Right lobe of liver (tissue), 6 donors: ENCODE measurements at places on chromosomes 1 and 21. TPM values are rescaled to one million over a fixed set of nuclear protein-coding genes. Genes with fewer than 3 reads are reported as not detected.

GRCh38 chr21:42006765-42007164 is 3.4 kb downstream of the ZBTB21 start:
- H3K27me3 ChIP-seq, result no peaks in the 10 kb centered on the region
- H3K4me1 ChIP-seq, result no peaks in the 10 kb centered on the region
- no peaks in the 10 kb centered on the region for H3K36me3 ChIP-seq
- no peak for DNase-seq
- H3K27ac ChIP-seq, result no peak overlapping the region
- H3K4me3 ChIP-seq, result no peak overlapping the region

DNA sequence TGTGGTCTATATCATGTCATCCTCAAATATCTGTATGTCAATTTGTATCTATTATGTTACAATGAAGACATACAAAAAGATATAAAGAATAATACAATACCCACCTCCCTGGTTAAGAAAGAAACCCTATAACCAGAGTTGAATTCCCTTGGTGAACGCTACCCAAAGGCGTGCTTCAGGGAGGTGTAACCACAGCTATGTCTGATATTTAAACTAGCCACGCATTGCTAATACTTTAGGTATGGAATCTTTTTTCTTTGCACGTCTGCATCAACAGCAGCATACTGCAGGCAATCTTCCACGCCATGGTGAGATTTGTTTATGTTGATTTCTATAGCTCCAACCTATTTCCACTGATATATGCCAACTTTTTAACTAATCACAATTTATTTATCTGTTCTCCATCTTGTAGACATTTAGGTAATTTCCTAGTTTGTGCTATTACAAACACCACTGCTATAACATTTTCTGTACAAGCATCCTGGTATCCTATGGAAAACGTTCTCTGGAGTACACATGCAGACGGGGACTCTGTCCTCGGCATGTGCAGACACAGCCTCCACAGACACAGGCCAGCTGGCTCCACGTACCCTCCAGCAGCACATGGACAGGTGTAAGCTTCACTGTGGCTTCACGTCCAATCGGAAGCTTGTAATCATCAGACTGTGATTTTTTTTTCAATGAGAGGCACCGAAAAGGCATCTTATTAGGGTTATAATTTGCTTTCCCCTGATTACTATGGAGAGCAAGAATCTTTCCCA is 58.5 kb downstream of the HSF2BP start:
- H3K27me3 ChIP-seq, result no peaks in the 10 kb centered on the region
- no peak overlapping the region for H3K27ac ChIP-seq
- no peak for DNase-seq
- no peaks in the 10 kb centered on the region for H3K4me1 ChIP-seq
- H3K4me3 ChIP-seq, result no peak overlapping the region
- no peaks in the 10 kb centered on the region for H3K36me3 ChIP-seq

GRCh38 chr1:82731216-82731615 is 930.5 kb downstream of the ADGRL2 start:
- no peak overlapping the region for H3K27ac ChIP-seq
- no peaks in the 10 kb centered on the region for H3K4me1 ChIP-seq
- no peaks in the 10 kb centered on the region for H3K36me3 ChIP-seq
- DNase-seq, result no peak

DNA sequence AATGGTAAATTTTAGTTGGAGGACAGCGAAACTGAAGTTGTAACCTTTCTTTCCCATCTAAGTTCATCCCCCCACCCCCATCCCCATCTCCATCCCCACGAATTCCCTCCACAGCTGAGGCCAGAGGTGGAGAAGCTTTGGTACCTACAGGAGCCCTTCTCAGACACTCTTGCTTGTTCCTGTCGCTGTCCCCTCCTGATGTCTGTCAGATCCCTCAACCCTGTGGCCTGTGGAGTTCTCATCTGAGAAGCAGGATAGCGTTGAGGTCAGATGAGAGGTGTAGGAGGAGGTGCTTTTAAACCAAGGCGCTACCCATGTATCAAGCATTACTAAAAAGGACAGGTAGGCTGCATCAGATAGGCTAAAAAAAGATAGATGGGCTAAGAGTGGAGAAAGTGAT is 769 bp downstream of the NTPCR start:
- no peaks in the 10 kb centered on the region for H3K4me1 ChIP-seq
- H3K4me3 ChIP-seq, result peak overlapping the region; percentile 82
- peaks cover under 1% of the 10 kb centered on the region for H3K36me3 ChIP-seq

The SSBP3 gene
- total RNA-seq, result 24.4 TPM

GRCh38 chr1:27049607-27050006 is 37.0 kb upstream of the TENT5B start:
- DNase-seq, result no peak
- no peak overlapping the region for H3K27ac ChIP-seq
- H3K4me1 ChIP-seq, result no peaks in the 10 kb centered on the region
- no peaks in the 10 kb centered on the region for H3K27me3 ChIP-seq
- no peak overlapping the region for H3K4me3 ChIP-seq

The SLC16A4 gene
- 0.49 TPM for total RNA-seq

GRCh38 chr1:104466068-104466467 is 716.4 kb downstream of the AMY1C start:
- no peaks in the 10 kb centered on the region for H3K27me3 ChIP-seq
- H3K36me3 ChIP-seq, result no peaks in the 10 kb centered on the region
- no peak for DNase-seq
- H3K4me3 ChIP-seq, result no peak overlapping the region
- H3K4me1 ChIP-seq, result no peaks in the 10 kb centered on the region

The EXTL1 gene
- total RNA-seq, result not detected

GRCh38 chr1:113534875-113535274 is 144.6 kb downstream of the MAGI3 start:
- H3K27me3 ChIP-seq, result no peaks in the 10 kb centered on the region
- H3K4me1 ChIP-seq, result no peaks in the 10 kb centered on the region
- DNase-seq, result no peak
- H3K36me3 ChIP-seq, result no peaks in the 10 kb centered on the region

DNA sequence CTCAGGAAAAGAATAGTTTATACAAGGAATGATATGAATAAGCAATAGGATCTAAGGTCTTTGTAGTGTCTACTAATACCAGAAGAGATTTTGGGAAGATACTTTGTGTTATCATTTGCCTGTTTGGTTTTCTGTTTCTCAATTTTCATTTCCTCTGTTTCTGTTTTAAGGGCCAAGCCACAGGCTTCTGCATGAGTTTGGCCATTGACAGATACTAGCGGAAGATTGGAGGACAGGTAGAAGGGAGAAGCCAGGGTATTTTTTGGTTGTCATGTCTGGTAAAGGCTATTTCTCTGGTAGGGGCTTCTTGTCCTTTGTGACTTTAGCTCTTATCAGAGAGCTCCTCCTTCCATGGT is 51.4 kb downstream of the HS2ST1 start:
- H3K27ac ChIP-seq, result no peak overlapping the region
- no peaks in the 10 kb centered on the region for H3K27me3 ChIP-seq
- no peaks in the 10 kb centered on the region for H3K4me1 ChIP-seq
- DNase-seq, result no peak
- no peak overlapping the region for H3K4me3 ChIP-seq

DNA sequence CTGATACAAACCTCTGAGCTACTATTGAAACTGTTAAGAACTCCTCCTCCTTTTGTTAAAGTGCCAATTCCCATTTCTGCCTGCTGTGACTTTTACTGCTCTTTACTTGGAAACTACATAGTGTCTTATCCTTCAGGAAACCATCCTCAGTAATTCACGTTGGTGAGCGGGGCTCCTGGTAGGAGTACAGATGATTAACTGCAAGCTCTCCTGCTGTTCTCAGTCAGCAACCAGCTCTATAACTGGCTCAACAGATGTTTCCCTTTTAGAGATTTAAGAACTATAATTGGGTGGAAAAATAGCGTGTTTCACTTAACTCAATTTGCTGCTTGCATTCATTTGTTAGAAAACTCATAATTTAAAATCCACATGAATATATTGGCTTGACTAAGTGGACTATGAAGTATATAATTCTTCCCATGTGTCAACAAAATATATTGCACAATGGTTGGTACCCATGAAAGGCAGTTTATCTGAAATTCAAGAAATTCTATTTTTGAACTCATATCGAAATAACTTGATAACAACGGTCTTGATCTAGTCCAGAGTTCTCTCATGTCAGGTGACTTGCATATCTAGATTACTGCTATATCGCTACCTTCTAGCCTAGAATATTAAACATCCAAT is 574.0 kb downstream of the KCNT2 start:
- H3K4me1 ChIP-seq, result no peaks in the 10 kb centered on the region
- no peak overlapping the region for H3K4me3 ChIP-seq
- H3K27me3 ChIP-seq, result no peaks in the 10 kb centered on the region
- no peak overlapping the region for H3K27ac ChIP-seq
- no peaks in the 10 kb centered on the region for H3K36me3 ChIP-seq

GRCh38 chr1:45924736-45925135 is 121.3 kb downstream of the MAST2 start:
- H3K27me3 ChIP-seq, result no peaks in the 10 kb centered on the region
- H3K27ac ChIP-seq, result no peak overlapping the region
- no peaks in the 10 kb centered on the region for H3K36me3 ChIP-seq
- H3K4me1 ChIP-seq, result no peaks in the 10 kb centered on the region
- H3K4me3 ChIP-seq, result no peak overlapping the region

- no peak overlapping the region for H3K27ac ChIP-seq
- H3K27me3 ChIP-seq, result no peaks in the 10 kb centered on the region
- H3K4me3 ChIP-seq, result no peak overlapping the region
- no peak for DNase-seq
- no peaks in the 10 kb centered on the region for H3K4me1 ChIP-seq
- no peaks in the 10 kb centered on the region for H3K36me3 ChIP-seq
Measured at GRCh38 chr1:34029515-34029914, 135.5 kb downstream of the CSMD2 start.

- H3K4me3 ChIP-seq, result no peak overlapping the region
- no peaks in the 10 kb centered on the region for H3K4me1 ChIP-seq
- H3K27me3 ChIP-seq, result no peaks in the 10 kb centered on the region
- no peak overlapping the region for H3K27ac ChIP-seq
- DNase-seq, result no peak
Measured at GRCh38 chr1:32001863-32002262, 11.8 kb upstream of the KHDRBS1 start.

DNA sequence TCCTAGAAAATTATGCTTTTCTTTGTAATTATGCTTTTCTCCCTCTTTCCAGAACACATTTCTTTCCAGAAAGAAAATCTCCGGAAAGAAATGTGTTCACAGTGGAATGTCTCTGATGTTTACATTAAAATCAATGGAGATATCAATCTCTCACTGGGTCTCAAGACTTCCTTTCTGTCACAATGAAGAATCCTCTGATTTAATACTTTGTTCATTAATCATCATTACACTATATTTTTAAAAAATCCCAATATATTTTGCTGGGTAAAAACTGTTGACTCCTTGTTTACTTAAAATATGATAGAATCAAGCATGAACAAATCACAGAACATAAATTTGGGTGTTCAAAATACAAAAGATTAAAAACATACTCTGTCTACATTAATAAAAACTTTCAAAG is 26.3 kb upstream of the TGFBR3 start:
- no peaks in the 10 kb centered on the region for H3K27me3 ChIP-seq
- H3K27ac ChIP-seq, result no peak overlapping the region
- DNase-seq, result no peak
- no peaks in the 10 kb centered on the region for H3K36me3 ChIP-seq
- H3K4me3 ChIP-seq, result no peak overlapping the region

GRCh38 chr21:15706696-15707095 is 23.1 kb upstream of the USP25 start:
- no peaks in the 10 kb centered on the region for H3K4me1 ChIP-seq
- H3K36me3 ChIP-seq, result no peaks in the 10 kb centered on the region
- no peak for DNase-seq
- no peaks in the 10 kb centered on the region for H3K27me3 ChIP-seq
- no peak overlapping the region for H3K4me3 ChIP-seq

The INKA2 gene
- total RNA-seq, result 1.4 TPM

DNA sequence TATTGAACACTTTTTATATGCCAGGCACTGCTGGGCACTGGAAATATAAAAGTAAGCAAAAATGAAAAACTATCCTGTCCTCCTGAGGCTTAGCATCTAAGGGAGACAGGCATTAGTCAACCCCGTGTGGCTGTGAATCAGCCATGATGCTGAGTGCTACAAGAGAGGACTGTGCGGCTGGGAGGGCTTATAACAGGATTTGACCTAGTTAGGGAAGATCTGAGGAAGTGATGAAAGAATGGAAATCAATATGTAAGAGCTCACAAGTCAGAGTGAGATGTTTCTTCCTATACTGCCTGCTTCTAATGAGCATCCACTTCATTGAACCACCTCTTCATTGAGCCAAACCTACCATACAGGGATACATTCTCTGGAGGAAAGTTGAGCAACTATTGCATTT is 15.1 kb downstream of the TRIM45 start:
- no peaks in the 10 kb centered on the region for H3K4me1 ChIP-seq
- no peaks in the 10 kb centered on the region for H3K36me3 ChIP-seq
- DNase-seq, result no peak
- H3K27ac ChIP-seq, result no peak overlapping the region
- H3K4me3 ChIP-seq, result no peak overlapping the region
